ENCODE measurements at places on chromosomes 7 and 10. TPM values are rescaled to one million over a fixed set of nuclear protein-coding genes. Genes with fewer than 3 reads are reported as not detected.

VAX1 gene
- total RNA-seq, result not detected

NUTM2A gene
- 0.07 TPM for total RNA-seq

CFAP43 gene
- total RNA-seq, result not detected

EIF5AL1 gene
- 2.6 TPM for total RNA-seq

GJC3 gene
- total RNA-seq, result 0.62 TPM

LIPF gene
- not detected for total RNA-seq

DDIT4 gene
- 689 TPM for total RNA-seq

SPDYE11 gene
- total RNA-seq, result not detected

GFRA1 gene
- not detected for total RNA-seq

PDE6C gene
- total RNA-seq, result not detected
